RPMI7951 (cell line): ENCODE measurements at places on chromosomes 12 and 14. TPM values are rescaled to one million over a fixed set of nuclear protein-coding genes. Genes with fewer than 3 reads are reported as not detected.

The RASAL1 gene
- not detected in 2 replicates for total RNA-seq

The NRIP2 gene
- not detected in 2 replicates for total RNA-seq

The GAS2L3 gene
- 63.2 and 79.4 TPM in 2 replicates for total RNA-seq

The PPM1H gene
- total RNA-seq: 0.10 and 1.1 TPM in 2 replicates

The SSTR1 gene
- under 0.01 TPM in 1 of 2 replicates, not detected in the other for total RNA-seq

The HCAR2 gene
- not detected in 2 replicates for total RNA-seq

The SLC35E3 gene
- total RNA-seq: 1.8 and 2.4 TPM in 2 replicates

The RPS29 gene
- total RNA-seq: 6,949 and 8,220 TPM in 2 replicates

The KLHL42 gene
- total RNA-seq: 12.3 and 13.7 TPM in 2 replicates

The GALNT9 gene
- total RNA-seq: not detected in 2 replicates

DNA sequence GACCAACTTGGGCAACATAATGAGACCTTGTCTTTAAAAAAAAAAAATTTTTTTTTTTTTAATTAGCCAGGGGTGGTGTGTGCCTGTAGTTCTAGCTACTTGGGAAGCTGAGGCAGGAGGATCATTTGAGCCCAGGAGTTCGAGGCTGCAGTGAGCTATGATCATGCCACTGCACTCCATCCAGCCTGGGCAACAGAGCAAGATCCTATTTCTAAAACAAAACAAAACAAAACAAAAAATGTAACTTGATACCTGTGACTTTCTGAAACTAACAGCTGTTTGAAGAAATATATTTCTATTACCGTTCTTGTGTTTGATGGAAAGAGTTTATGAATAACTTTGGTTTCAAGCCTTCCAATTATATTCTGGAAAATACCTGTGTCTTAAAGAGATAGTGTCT lies 1.7 kb upstream of the ACACB start:
- no peak for DNase-seq

DNA sequence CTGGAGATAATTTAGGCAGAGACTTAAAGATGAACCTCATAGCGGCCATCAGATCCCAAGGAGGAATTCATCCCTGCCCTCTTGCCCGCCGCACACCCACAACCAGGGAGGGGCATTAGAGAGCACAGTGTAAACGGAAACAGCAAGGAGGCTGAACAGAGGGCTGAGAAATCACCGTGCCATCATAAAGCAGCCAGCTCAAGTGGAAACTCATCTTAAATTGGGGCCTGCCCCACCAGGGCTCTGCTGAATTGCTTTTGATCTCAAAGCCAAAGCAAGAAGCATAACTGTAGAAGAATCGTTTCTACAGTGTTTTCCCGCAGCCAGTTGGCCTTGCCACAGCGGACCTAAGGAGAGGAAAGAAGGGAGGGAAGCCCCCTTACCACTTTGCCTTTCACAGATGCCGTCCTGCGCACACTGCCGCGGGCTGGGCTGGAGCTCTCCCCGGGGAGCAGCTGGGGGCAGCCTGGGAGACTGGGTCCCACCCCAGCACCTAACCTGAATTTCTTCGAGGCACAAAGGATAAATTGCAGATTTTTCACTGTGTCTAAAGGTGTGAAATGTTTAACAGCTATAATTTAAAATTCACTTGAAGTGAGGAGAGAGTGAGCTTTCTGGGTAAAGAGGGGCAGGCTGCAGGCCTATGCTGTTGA lies 51.8 kb upstream of the MMP17 start:
- DNase-seq: peak; percentile 89

- peak; percentile 62 for DNase-seq
These were observed 120.2 kb upstream of the DNM1L start for GRCh38 chr12:32558903-32559302.

DNA sequence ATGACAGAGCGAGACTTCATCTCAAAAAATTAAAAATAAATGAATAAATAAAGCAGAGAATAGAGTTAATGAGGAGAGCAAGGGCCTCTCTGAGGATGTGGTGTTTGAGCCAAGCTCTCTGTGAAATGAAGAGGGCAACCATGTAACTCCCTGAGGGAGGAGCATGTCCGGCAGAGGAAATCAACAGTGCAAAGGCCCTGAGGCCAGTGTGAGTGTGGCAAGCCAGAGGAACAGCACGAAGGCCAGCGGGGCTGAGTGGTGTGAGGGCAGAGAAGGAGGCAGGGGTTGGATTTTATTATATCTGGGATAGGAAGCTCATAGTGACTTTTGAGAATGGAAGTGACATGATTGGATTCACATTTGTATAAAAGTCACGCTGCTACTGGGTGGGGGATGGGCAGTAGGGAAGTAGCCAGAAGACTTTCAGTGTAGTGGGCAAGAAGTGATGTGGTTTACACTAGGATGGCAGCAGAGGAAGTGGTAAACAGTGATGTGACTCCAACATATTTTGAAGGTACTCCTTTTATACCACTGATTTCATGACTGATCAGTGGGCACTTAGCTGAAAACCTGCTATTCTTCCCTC lies 10.3 kb upstream of the LRP1-AS start:
- no peak for DNase-seq

GRCh38 chr14:30162066-30162465 lies 234.4 kb upstream of the PRKD1 start:
- DNase-seq: no peak

DNA sequence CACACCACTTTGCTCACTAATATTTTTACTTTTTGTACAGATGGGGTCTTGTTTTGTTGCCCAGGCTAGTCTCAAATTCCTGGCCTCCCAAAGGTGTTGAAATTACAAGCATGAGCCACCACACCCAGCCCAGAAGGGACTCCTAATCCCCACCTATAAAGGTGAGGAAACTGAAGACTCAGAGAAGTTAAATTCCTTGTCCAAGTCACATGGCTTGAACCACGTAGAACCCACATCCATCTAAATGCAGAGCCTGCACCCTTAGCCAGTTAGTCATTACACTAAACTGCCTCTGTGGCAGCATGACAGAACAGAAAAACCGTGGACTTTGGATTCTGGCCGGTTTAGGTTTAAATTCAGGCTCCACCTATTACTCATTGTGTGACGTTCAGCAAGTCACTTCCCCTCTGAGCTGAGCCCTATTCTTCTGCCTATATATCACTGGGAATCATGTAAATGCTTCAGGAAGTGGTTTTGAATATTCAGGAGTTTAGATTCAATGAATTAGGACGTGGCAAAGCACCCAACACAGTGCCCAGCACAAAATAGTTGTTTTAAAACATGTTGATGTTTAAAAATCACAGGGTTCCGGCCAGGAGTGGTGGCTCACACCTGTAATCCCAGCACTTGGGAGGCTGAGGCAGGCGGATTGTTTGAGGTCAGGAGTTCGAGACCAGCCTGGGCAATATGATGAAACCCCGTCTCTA lies 3.0 kb upstream of the CORO1C start:
- DNase-seq: peak; percentile 86

GRCh38 chr12:125284945-125285685 lies 219.9 kb downstream of the AACS start:
- peak; percentile 11 for DNase-seq

DNA sequence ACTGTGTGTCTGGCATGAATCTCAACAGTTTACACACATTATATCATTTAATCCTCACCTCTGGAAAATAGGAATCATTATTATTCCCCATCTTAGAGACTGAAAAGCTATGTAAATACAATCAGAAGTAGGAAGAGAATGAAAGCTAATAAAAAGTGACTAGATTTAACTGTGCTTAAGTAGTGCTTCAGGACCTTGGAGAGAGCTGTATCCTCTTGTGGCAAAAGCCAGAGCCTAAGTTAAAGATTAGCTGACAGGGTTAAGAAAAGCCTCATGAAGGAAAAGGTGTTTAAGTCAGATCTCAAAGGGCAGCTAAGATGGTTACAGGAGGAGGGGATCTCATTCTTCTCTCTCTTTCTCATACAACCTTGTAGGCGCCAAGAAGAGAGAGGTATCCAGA lies 65.3 kb upstream of the TMEM233 start:
- no peak for DNase-seq

GRCh38 chr12:52316290-52316689 lies 4.9 kb downstream of the KRT83 start:
- no peak for DNase-seq

DNA sequence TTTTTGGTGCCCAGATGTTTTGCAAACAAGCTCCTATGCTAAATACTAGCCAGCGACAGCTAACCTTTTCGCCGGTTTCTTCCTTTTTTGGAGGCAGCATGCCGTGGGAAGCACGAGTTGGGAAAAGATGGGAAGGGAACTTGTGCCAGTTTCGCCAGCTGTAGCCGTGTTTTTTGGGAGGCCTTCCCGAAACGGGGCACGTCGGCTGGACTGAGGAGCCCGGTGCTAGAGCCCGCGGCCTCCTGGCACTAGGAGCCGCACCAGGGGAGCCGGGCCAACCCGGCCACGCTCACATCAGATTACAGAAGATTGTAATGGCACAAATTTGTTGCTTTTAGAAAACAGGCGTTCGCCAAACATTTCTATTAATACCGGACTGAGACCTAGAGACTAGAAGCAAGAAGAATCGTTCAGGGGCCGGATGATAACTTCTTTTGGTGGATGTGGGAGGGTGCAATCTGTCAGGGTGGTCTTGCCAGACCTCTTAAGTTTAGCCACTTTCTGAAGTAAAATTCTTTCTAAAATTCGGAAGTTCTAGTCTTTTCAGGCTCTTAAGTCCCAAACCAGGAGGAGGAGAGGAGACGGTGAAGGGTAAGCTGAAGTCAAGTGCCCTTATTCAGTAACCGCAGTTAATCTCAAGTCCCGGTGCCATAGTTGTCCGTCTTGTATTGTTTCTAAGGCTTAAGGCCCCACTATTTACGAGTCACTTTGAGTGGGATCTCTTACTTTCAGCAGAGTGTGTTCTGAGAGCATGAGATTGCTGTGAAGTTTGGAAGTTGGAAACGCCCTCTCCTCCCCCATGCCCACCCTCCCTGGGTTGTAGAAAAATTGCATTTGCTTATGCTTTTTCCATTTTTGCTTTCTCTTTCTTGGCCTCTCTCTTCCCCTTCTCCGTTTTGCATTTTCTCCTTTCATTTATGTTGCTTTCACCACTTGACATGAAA lies 1.3 kb downstream of the RASSF3 start:
- peak; percentile 55 for DNase-seq

DNA sequence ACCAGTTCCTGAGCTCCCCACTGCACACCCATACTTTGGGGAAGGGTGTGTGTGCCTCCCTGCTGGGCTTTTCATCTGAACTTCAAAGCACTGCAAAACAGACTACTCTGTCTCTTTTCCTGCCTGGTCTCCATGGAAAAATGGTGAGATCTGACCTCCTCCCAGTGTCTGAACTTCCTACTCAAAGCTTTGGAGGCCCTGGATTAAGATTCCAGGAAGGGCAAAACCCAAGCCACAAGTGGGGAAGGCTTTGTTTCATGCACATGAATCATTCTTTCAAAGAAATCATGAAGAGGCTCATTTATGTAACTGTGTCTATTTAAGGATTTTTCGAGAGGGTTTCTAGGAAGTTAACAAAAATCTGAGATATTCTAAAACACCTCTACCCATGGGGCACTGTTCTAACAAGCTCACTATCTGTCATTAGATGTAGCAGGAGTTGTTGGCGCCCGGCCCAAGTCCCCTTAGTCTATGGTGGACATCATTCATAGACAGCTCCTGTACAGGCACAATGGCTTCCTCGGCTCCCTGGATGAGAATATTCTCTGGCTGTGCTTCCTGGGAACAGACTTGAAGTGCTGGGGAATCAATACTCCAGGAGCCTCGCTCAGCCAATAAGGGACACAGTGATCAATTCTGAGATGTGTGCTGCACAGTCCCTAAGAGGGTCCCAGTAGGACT lies 224.0 kb downstream of the KTN1 start:
- DNase-seq: no peak

- no peak for DNase-seq
These were observed 17.9 kb downstream of the SPRING1 start for GRCh38 chr12:116719731-116720528.

GRCh38 chr12:54142114-54142475 lies 46.7 kb downstream of the SMUG1 start:
- DNase-seq: peak; percentile 17

GRCh38 chr14:54902521-54903420 lies at the start of gene GCH1:
Gene GCH1 (minus strand): TSS chr14:54902826. CDS start chr14:54902663, 163 bp downstream.
- peak; percentile 37 for DNase-seq

GRCh38 chr14:85579942-85580341 lies 50.0 kb downstream of the FLRT2 start:
- DNase-seq: no peak

GRCh38 chr14:60975551-60975950 lies 5.3 kb downstream of the TRMT5 start:
- DNase-seq: no peak

- no peak for DNase-seq
These were observed 152.1 kb downstream of the RPL10L start for GRCh38 chr14:46499521-46499920.

DNA sequence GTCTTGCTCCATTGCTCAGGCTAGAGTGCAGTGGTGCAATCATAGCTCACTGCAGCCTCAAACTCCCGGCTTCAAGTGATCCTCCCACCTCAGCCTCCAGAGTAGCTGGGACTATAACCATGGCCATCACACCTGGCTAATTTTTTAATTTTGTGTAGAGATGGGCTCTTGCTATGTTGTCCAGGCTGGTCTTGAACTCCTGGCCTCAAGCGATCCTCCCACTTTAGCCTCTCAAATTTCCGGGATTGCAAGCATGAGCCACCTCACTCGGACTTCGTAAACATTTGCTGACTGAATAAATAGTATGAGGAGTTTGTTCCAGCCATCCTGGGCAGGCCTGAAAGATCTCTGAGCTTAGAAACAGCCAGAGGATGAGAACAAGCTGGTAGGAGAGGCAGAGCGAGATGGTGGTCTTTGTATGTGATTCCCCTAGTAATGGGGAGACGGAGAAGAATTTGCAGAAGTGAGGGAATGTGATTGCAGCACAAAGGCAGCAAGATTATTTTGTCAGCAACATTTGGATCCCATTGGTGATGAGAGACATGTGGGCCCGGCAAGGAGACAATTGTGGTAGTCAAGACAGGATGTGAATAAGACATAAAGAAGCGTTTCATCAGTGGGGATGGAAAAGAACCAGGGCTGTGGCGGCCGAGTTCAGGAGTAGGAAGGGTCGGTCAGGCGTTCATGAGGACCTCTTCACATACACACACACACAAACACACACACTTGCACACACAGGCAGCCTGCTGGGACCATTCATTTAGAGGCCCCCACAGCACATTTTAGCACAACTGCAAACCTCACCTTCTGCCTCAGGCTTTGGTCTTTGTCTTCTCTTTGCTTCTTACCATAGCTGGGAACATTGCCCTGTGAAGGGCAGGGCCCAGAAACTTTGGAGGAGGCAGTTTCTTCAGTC lies 155.5 kb downstream of the ZFP36L1 start:
- DNase-seq: peak; percentile 81

- peak; percentile 48 for DNase-seq
These were observed 13.2 kb upstream of the TIGAR start for GRCh38 chr12:4307593-4308333.

DNA sequence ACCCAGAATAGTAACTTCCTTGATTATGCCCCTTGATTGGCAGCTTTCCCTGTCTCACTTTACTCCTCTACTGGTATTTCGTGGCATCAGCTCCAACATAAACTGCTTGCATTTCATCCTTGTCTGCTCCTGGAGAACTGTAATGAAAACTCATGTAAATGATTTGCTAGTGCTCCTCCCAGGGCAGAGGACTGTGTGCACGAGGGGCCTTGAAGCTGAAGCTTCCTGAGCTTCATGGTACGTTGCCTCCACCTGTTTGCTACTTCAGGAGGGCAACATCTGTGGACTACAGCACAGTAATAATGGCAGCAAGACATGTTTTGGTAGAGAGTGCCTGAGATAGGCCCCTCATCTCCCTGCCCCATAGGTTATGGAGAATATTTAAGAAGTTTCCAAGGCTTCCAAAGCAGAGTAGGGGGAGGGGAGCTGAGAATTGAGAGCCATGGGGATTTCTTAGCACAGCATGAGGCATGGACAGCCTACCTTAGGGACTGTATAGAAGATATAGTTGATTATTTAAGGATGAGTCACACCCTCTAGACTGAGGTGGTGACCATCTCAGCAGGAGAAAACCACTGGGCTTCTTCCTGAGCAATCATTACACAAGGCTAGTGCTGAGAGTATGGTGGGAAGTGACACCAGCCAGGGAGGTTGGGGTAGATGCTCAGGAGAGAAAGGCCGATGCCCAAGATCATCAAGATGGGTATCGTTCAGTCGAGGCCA lies 29.5 kb downstream of the CCDC198 start:
- no peak for DNase-seq
